ENCODE measurements at places on chromosomes 1 and 21.

- no peak for DNase-seq
Measured at GRCh38 chr1:218673170-218673569, 328.0 kb downstream of the TGFB2 start.

GRCh38 chr1:65812065-65812464 lies 19.4 kb downstream of the PDE4B start:
- no peak for DNase-seq

GRCh38 chr1:164773102-164773501 lies 214.1 kb downstream of the PBX1 start:
- no peak for DNase-seq

- no peak for DNase-seq
Measured at GRCh38 chr1:167936930-167937708, at the start of gene MPC2. Gene MPC2, minus strand, starts transcription at chr1:167937072. Its CDS starts 1,231 bp downstream, at chr1:167935841.

DNA sequence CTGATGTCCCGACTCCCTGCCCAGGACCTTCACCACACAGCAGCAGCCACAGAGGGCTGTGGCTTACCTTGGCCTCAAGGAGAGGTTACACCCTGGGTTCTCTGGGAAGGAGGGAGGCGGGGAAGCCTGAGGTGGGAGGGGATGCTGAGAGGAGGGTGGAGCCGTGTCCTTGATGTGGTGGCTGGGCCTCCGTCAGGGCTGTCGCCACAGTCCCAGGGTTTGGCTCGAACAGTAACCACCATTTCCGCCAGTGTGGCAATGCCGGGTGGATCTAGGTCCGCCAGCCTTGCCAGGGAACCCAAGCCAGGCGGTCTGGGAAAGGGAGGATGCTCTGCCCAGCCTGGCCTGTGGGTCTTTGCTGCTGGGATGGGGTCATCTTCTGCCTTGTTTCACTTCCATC lies 18.4 kb upstream of the CDCA8 start:
- DNase-seq = no peak

GRCh38 chr1:111624382-111624781 lies 4.8 kb downstream of the RAP1A start:
- DNase-seq = no peak

DNA sequence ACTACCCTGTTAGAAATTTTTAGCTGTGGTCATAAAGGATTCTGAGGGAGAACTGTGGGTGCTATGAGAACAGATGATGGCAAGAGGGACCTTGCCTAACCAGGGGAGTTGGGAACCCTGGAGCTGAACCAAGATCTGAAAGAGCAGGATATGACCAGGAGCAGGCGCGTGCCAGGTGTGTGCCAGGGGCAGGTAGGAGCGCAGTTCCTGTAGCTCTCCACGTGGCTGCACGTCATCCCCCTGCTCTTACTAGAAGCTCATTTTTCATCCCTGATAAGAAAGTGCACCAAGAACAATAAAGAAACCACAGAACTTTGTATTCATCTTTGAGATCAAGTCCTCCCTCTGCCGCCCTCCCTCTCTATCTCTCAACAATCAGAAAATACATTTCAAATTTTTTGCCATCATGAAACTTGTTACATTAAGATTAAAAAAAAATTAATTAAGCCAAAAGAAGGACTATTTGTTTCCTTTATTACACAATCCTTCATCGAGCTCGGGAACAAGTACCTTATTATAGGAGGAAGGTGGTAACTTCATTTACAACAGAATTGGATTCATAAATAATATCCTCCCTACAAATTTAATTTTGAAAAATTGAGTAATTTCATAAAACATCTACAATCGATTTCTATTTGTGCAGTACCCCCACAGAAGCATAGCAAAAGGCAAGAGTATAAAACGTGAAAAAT lies 78.5 kb downstream of the SLC35F3 start:
- no peak for DNase-seq

- DNase-seq = no peak
Measured at GRCh38 chr1:240843798-240844197, 231.8 kb upstream of the GREM2 start.

DNA sequence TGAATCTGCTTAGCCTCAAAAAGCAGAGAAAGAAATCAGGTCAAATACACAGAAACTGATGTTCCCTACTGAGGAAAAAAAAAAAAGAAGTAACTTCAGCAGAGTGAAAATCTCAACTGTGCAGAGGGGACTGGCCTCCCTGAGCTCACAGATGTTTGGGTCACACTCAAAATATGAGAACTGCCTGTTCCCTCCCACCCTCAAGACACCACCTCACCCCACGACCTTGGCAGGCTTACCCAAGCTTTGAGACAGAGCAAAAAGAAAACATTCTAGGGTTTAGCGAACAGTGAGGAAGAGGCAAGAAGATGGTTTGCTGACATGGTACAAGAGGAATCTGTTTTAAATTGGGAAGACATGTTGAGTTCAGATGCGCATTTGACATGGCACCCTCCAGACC lies 48.8 kb downstream of the NID1 start:
- no peak for DNase-seq

GRCh38 chr1:191905781-191906180 lies 252.5 kb upstream of the RGS18 start:
- no peak for DNase-seq

GRCh38 chr1:27571439-27572018 lies 32.4 kb downstream of the AHDC1 start:
- no peak for DNase-seq

- no peak for DNase-seq
Measured at GRCh38 chr1:83682132-83682531, 316.8 kb downstream of the TTLL7 start.

DNA sequence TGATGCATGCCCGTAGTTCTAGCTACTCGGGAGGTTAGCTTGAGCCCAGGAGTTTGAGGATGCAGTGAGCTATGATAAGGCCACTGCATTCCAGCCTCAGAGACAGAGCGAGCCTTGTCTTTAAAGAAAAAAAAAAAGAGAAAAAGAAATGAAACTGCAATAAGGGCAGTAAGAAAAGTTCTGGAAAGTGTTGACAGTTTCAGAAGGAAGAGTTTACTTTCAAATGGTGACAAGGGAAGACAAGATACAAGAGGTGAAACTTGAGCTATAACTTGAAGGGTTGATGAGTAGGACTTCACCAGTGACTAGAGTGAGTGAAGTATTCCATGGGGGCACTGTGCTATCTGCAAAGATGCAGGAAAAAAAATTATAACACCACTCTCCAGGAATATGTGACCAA lies 125.0 kb downstream of the AKT3 start:
- DNase-seq = no peak

DNA sequence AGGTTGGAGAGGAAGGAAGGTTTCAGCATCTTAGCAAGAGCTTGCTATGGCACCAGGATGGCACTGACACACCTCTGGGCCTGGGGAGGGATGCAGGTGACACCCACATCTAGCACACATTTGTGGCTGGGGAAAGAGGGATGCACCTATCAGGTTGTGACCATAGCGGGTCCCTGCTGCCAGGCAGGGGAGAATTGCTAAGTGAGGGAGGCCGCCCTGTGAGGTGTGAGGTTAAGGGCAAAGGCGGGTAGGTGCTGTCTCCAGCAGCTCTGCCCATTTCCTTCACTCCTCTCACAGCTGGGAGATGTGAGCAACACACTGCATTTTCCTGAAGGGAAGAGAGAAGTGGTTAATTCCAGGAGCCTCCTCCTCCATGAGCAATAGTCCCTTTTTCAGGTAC lies 83.2 kb upstream of the TLR5 start:
- DNase-seq = no peak

GRCh38 chr1:239308701-239309333 lies 77.6 kb upstream of the CHRM3 start:
- DNase-seq = no peak

DNA sequence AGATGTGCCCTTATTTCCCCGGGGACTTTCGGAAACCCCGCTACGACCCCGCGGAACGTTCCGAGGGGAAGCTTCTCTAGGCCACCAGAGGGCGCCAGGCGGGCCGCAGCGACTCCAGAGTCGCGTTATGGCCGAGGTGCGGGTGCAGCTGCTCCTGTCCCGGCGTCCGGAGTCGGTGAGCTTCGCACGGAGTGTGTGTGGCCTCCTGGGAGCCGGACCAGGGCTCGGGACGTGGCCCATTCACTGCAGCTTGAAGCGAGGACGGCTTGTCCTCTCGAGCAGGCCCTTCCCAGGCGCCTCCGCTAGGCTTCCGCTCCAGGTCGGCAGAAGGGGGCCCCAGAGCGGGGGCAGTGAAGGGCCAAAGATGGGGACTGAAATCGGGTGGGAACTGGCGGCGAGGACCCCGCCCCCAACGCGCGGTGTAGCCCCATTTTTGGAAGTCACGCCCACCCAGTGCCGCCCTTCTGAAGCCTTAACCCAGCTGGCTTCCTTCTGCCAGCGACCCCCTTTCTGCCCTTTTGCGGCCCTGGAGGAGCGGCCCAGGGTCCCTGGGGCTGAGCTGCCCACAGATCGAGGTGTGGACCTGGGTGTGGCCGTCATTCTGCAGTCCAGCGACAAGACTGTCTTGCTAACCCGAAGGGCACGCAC lies at the start of gene NUDT17:
NUDT17 (plus strand) TSS at position 117 of the 648 bp plus-strand sequence; CDS start at position 128, 11 bp downstream.
- DNase-seq = no peak

GRCh38 chr1:202563818-202564217 lies 146.4 kb downstream of the SYT2 start:
- no peak for DNase-seq

GRCh38 chr1:30743584-30744059 lies 14.0 kb downstream of the LAPTM5 start:
- no peak for DNase-seq

GRCh38 chr1:160363951-160364735 lies 2.7 kb upstream of the NHLH1 start:
- DNase-seq = no peak

GRCh38 chr1:36905941-36906340 lies 128.4 kb downstream of the GRIK3 start:
- DNase-seq = no peak

- DNase-seq = no peak
Measured at GRCh38 chr1:177307771-177308170, 137.0 kb downstream of the BRINP2 start.

GRCh38 chr1:51749151-51749550 lies 129.4 kb downstream of the NRDC start:
- DNase-seq = no peak

GRCh38 chr21:41098076-41098475 lies 69.9 kb upstream of the BACE2 start:
- no peak for DNase-seq

DNA sequence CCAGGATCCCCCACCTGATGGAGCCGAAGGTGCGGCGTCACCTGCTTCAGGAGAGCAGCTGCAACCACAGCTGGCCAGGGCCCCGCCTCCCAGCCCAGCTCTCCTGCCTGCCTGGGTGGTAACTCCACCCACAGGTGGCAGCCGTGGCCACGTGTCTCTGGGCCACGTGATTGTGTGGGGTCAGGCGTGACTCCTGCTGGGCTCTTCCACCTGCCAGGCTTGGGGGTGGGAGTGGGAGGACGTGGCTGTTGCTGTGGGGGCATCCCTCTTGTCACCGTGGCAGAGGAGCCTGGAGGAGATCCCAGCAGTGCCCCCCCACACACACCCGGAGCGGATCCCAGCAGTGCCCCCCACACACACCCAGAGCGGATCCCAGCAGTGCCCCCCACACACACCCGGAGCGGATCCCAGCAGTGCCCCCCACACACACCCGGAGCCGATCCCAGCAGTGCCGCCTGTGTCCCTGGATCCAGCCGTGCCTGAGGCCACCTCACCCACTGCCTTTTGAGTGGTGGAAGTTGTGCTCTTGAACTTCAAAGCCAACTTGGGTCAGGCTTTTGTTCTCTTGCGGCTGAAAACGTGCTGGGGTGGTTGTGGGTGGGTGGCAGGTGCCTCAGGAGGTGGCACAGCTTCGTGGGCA lies 32.2 kb downstream of the POFUT2 start:
- DNase-seq = no peak

DNA sequence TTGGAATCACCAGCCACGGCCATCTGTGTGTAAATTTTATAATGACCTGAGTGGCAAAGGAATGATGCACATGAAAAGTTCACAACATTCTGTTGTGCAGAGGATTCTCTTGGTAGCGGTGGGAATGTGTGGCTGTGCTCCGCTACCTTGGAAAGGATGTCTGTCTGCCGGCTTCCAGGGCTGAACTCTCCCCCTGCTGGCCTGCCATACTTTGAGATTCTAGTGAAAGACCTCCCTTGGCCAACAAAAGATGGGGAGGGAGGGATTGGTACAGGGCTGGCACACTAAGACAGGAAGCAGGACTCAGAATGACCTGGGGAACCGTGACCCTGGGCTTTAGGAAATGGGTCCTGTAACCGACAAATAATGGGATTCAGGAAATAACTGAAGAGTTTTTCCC lies 194.5 kb upstream of the PLD5 start:
- no peak for DNase-seq

GRCh38 chr21:41976611-41977010 lies 22.8 kb upstream of the C2CD2 start:
- no peak for DNase-seq

- no peak for DNase-seq
Measured at GRCh38 chr1:163836481-163836880, 514.7 kb downstream of the NUF2 start.

DNA sequence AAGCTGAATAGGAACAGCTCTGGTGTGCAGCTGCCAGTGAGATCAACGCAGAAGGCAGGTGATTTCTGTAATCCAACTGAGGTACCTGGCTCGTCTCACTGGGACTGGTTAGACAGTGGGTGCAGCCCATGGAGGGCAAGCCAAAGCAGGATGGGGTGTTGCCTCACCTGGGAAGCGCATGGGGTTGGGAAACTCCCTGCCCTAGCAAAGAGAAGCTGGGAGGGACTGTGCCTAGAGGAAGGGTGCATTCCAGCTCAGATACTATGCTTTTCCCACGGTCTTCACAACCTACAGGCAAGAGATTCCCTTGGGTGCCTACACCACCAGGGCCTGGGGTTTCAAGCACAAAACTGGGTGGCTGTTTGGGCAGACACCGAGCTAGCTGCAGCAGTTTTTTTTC lies 183.2 kb downstream of the DNM3 start:
- DNase-seq = no peak

DNA sequence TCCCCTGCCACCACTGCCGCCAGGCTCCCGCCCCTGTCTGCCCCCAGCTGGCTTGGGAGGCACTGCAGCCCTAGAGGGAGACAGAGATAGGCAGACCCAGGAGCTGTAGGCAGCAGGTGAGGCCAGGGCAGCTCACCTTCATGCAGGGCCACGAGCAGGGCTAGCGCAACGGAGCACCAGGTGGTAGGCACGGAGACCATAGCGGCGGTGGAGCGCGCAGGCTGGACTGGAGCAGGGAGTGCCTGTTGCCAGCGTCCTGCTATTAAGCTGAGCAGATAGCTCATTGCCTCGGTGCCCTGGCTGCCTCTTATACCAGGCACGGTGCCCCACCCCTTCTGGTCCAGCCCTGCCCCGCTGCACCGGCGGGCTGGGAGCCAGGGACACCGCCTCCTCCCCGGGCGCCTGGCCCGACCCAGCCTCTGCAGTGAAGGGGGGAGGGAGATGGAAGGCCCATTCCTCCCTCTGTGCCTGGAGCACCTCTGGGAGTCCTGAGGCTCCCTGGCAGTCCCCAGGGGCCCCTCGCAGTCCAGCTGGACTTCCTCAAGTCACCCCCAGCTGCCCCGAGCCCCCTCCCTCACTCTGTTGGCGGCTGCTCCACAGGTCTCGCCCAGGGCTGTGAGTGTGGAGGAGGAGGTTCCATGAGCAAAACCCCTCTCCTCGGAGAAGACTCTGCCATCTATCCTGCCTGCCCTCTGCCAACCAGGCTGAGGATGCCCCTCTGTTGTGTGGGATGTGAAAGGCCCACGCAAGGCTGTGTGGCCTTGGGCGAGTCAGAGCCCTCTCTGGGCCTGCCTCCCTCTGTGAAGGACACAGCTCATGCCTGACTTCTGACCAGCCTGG lies at the start of gene EDN2:
EDN2 (minus strand) TSS at position 282 of the 840 bp plus-strand sequence; CDS start at position 200, 82 bp downstream.
- DNase-seq = no peak

- DNase-seq = no peak
Measured at GRCh38 chr1:96104906-96105305, 616.7 kb upstream of the PTBP2 start.

- no peak for DNase-seq
Measured at GRCh38 chr1:198423673-198424072, 116.8 kb downstream of the ATP6V1G3 start.

GRCh38 chr1:70719154-70719553 lies 308.1 kb downstream of the CTH start:
- no peak for DNase-seq
